Inflammatory macrophage (primary cell): ENCODE measurements at places on chromosomes 4 and X.

GRCh38 chr4:167602157-167602556 is 367.9 kb upstream of the SPOCK3 start:
- DNase-seq, result no peak

GRCh38 chrX:153488231-153488914 is 6.4 kb upstream of the BGN start:
- no peak for DNase-seq

GRCh38 chrX:330726-331150 is 12.1 kb upstream of the GTPBP6 start:
- DNase-seq, result no peak

GRCh38 chr4:116438417-116438816 is 647.0 kb downstream of the TRAM1L1 start:
- no peak for DNase-seq

DNA sequence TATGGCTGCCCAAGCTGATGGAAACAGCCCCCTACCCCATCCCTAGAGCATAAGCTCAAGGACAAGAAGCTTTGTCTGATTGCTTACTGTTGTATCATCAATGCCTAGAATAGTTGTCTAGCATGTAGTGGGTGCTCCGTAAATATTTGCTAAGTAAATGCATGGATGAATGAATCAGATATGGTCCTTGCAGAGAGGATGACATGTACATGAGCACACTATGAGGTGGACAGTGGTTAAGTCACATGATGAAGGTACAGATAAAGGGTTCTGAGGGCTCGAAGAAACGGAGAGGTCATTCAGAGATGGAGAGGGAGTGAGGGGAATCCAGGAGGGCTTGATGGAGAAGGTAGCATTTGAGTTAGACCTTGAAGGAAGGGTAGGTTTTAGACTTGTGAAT is 214.2 kb downstream of the RBMX2 start:
- no peak for DNase-seq

DNA sequence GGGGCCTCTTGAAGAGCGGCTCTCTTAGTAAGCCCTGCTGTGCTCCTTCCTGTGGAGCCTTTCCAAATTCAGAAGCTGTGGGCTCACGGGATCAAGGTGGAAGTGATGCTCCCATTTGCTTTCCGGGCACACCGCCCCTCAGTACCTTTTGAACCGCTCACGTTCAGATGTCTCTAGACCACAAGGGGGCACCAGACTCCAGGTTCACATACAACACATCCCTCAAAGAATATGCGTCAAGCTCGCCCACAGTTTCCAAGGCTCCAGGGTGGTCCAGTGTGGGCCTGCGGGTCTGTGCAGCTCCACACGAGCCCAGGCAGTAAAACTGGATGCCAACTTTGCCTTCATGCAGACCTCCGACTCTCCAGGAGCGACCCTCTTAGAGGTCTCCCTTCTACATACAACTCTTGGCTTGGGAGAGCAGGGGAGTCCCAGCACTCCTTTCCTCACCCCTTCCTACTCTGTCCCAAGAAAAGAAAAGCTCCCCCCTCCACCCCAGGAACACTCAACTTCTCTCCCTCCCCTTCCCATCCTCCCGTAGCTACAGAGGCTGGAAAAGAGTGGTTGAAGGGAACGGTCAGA is 11.0 kb downstream of the SUPT20HL1 start:
- DNase-seq, result peak; percentile 38

DNA sequence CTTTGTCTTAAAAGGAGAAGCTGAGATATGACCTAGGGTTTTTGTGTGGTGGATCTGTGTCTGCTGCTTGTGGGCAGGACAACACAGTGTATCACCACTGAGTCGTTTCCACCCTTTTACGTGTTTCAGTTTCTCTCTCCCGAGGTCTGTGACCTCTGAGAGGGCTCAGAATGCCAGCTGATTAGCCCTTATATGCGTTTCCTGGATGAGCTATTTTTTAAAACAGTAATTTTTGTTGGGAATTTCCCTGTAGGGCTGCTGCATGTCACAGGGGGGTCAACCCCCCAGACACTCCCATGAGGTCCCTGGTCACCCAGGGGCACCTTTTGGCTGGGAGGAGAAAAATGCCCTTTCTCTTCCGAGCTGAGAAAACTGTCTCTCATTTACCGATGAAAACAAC is 170.4 kb upstream of the CASK start:
- DNase-seq, result no peak

GRCh38 chr4:165654556-165654955 is 218.5 kb upstream of the TLL1 start:
- no peak for DNase-seq

GRCh38 chr4:27176400-27176799 is 315.8 kb downstream of the STIM2 start:
- DNase-seq, result no peak

- DNase-seq, result peak; percentile 84
These were observed at the start of gene SASH3 for GRCh38 chrX:129779747-129780146. TSS of gene SASH3 (plus strand) at chrX:129779949. CDS start at chrX:129780098, 149 bp downstream.

DNA sequence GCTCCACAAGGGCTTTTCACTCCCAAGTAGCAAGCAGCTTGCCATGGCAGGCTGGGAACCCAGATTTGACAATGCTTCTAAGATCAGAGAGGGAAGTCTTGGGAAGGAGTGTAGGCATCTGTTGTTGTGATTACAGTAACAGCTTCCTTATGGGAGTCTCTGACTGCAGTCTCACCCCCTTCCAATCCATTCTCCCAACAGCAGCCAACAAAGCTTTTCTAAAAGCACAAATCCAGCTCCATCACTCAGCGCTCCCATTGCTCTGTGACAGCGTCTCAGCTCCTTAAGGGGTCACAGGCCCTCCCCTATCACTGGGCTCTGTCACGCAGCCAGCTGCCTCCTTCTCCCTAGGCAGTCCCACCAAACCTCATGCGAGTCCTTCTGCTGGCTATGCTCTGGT is 7.1 kb downstream of the IGFBP7 start:
- no peak for DNase-seq

DNA sequence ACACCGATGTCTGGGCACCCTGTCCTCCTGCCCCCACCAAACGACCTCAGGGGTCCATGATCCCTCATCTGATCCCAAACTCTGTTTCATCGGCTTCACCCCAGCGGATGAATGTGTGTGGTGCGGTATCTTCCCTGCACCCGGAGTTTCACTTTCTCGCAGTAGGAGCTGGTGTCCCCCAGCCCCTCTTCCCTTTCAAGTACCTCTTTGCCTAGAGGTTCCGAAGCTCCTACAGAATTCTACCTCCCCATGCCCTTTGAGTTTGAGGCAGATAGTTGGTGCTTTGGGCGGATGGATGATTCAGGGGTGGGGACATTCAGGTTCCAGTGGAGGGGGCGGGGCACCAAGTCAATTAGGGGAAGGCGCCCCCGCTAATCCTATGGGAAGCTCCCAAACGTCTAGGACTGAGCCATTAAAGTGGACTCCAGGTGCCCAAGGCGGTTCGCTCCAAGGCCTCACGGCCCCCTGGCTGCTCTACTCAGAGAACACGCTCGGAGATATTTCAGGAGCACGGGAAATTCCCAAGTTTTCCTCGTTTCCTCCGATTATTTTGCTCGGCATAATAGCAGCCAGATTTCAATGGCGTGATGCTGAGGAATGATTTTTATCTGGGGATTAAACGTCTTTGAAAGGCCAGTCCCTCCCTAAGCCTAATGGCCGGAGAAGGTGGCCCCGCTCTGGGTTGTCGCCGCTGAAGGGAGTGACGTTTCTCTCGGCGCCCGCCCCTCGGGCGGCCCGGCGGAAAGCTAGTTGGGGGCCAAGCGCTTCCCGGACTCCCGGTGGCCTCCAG is 1.3 kb downstream of the MSX1 start:
- no peak for DNase-seq

- DNase-seq, result no peak
These were observed 109.6 kb upstream of the NDP start for GRCh38 chrX:44082829-44083228.

GRCh38 chr4:79088946-79089691 is 149.9 kb upstream of the PAQR3 start:
- no peak for DNase-seq
